ENCODE measurements at places on chromosomes 3 and 15.

- DNase-seq: no peak
Measured at GRCh38 chr3:12229896-12230295, 59.0 kb upstream of the PPARG start.

- DNase-seq: no peak
Measured at GRCh38 chr3:56484122-56484521, 15.9 kb upstream of the ERC2 start.

GRCh38 chr3:196927571-196928453, 14.5 kb downstream of the NCBP2 start:
- DNase-seq: no peak

GRCh38 chr3:17052363-17052762, 167.6 kb downstream of the PLCL2 start:
- DNase-seq: no peak

DNA sequence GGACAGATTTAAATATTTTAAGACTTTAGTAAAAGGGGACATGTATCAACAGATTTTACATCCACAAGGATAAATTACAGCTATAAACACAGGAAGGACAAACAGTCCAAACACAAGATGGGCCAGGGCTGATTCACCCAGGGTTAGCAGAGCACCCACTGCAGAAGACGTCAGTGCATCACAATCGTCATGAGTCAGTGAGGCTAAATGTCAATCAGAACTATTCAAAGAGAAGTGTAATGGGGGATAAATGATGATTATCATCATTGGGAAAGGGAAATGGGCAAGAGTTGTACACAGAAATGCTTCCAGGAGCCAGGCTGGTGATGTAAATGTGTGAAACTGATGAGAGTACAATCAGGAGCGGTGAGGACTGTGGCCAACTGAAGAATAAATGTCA, 226.8 kb downstream of the PLCL2 start:
- no peak for DNase-seq

DNA sequence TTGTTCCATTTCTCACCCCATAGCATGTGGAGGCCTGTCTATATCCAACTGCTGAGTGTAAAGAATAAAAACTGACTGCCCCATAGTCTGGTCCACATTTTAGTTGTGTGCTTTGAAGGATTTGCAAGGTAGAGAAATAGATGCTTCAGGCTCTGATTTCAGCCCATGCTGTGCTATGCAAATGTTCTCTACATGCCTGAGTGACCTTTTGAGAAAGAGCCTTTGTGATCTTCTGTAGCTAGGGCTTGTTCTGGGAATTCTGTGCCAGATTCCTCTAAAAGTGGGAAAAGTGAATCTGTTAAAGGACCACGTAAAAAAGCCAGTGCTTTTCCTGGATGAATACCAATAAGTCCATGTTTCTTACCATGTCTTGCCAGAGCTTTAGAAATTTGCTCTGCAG, 5.2 kb downstream of the KCTD6 start:
- no peak for DNase-seq

DNA sequence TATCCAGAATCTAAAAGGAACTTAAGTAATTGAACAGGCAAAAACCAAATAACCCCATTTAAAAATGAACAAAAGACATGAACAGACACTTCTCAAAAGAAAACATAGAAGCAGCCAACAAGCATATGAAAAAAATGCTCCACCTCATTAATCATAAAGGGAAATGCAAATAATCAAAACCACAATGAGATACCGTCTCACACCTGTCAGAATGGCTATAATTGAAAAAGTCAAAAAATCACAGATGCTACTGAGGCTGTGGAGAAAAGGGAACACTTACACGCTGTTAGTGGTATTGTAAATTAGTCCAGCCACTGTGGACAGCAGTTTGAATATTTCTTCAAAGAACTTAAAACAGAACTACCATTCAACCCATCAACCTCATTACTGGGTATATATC, 220.7 kb downstream of the MEX3B start:
- DNase-seq: no peak

DNA sequence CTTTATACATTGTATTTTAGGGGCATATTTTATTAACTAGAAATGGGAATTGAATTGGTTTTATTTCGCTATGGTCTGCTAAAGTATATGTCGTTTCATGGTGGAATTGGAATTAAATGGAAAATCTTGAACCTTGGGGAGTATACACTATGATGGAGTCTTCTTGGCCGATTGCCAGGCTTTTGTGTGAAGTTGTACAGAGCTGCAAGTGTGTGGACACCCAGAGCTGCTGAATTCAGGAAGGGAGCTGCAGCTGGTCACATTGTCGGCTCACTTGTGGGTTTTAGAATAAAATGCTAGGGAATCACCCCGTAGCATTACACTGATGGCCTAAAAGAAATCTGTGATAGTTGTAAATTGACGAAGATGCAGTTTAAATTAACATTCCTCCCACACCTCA, 35.1 kb downstream of the USP3 start:
- DNase-seq: no peak

- DNase-seq: no peak
Measured at GRCh38 chr3:18079062-18079461, 336.6 kb upstream of the TBC1D5 start.

GRCh38 chr3:55929154-55929869, 442.2 kb upstream of the WNT5A start:
- no peak for DNase-seq

- DNase-seq: no peak
Measured at GRCh38 chr3:131907796-131908195, 127.0 kb downstream of the CPNE4 start.

DNA sequence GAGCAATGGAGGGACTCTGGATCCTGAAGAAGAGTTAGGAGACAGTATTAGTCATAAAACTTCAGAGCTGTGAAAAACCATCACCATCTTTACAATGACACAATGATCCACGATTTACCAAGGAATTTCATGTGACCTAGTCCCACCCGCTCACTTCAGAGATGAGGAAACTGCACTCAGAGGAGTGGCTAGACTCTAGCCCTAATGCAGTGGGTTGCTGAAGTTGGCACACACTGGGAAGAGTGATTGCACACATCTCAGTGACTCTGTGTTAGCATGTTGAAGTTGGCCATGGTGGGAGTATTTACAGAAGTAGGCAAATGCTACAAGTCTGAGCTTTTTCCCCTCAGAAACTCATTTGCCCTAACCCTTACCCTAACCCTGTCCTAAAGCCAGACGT, 35.2 kb upstream of the SPATA12 start:
- no peak for DNase-seq

DNA sequence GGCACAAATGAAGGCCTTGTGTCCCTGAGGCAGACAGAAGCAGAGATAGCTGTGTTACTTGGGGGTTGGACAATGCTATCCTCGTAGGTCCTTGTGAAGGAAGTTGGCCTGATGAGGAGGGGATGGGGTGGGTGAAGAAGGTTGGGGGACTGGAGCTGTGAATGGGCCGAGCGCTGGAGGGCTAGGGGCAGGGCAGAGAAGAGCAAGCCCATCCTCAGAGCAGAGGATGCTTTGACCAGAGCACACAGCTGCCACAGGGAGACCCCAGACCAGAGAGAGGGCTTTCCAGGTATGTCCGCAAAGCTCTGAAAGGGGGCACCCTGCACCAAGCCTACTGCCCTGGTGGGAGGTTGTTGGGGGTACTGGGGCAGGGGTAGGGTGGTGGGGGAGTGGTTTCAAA, 5.7 kb upstream of the TBC1D2B start:
- no peak for DNase-seq

DNA sequence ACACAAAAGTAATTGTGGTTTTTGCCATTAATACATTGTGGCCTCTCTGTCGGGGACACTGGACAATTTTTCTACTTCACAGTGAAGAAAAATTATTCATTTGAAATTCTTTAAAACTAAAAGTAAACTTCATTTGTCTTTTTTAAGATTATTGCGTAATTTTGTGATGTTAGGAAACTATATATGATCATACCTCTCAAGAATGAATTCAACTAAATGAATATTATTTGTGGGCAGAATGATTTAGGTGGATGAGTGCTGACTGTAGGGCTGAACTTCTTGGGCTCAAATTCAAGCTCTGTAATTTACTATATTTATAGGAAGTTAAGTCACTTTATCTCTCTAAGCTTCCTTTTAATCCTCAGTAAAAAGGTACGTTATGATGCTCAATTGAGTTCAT, 441.2 kb downstream of the ROBO1 start:
- no peak for DNase-seq

DNA sequence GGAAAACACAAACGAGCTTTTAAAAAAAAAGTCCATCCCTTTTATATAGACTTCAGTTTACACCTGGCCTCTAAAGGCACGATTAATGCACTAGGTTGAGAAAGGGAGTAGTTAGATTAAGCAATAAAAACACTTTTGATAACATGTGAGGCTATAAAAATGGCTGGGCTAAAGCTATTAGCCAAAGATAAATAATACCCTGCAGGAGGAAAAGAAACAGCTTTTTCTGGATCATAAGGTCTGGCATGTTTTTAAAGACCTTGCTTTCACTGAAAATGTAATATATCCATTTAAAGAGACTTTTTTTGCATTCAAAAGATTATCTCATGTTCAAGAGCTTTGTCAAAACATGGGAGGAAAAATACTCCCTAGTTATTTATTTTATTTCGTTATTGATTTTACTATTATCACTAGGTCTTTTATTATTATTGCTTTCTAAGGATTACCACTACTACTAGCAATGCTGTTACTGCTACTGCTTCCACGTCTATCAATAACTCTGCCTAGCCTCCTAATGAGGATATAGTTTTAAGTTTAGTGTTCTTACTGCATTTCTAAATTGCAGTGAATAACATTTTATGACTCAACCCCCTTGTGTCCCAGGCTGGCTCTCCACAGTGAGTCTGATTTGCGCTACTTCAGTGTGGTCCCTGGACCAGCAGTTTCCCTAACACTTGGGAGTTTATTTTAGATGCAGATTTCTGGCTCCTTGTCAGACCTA, 93.4 kb downstream of the THRB start:
- DNase-seq: no peak

- DNase-seq: no peak
Measured at GRCh38 chr3:20537234-20537633, 351.2 kb upstream of the SGO1 start.
